ENCODE measurements at places on chromosomes 6 and 20. TPM values are rescaled to one million over a fixed set of nuclear protein-coding genes. Genes with fewer than 3 reads are reported as not detected.
A peak's percentile ranks its signal among the peaks of the same experiment; 100 is the strongest.

DNA sequence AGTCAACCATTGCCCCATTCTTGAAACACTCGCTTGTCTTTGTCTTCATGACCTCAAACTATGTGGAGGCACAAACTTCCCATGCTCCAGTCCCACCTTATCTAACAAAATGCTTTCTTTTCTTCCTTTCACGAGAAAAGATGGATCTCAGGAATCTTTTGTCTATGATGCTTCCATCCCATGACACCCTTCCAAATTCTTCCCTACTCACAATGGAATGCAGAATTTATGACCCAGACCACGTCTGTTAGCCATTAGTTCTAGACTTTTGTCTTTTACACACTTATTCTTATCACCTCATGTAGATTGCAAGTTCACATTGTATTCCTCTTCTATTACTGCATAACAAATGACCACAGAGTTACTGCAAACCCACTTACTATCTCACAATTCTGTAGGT, 24.2 kb upstream of the LAMP5 start:
- no peak for DNase-seq

DNA sequence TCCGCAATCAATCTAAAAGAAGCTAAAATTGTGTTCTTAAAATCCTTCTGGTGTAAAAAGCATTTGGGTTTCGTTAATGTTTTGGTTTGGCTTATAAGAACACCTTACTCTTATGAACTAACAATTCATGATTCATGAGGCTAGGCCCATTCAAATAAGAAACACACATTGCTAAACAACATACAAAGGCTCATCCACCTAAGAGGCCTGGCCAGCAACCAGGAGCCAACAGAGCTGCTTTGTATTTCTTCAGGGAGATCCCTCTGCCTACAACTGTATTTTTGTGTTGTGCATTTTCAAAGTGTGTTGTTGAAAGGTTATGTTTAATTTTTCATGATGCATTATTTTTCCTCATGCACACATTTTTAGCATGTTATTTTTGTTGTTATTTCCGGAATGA, 98.6 kb downstream of the PTPRK start:
- no peak for DNase-seq

DNA sequence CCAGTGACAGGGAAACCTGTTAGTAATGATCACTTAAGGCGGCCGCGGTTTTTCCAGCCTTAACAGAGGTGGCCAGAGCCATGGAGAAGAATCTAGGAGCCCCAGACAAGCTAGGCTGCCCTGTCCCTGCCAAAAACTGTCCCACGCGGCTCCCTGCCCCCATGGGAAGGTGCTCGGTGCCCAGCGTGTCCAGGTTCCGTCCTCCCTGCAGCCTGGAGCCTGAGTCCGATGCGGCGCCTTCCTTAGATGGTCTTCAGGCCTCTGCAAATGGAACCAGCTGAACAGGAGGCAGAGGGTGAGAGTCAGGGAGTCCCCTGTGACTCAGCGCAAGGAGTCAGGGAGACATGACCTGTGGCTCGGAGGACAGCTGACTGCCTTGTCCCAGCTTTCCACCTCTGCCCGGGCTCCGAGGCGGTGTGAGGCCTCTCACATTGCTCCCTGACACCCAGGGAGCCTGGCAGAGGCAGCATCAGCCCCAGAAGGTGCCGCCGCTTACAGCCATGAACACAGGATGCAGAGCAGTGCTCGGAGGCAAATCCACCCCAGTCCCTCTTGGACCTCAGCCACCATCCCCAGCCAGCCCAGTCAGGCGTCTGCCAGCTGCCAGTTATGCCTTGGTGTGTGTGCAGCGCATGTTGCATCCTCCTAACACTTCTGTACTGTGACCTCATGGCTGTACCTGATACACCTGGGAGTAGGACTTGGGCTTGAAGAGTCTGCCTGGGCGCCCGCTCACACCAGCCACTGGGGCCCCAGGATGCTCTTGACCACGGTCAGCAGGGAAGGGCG, 377.7 kb downstream of the CDH4 start:
- DNase-seq: no peak

DNA sequence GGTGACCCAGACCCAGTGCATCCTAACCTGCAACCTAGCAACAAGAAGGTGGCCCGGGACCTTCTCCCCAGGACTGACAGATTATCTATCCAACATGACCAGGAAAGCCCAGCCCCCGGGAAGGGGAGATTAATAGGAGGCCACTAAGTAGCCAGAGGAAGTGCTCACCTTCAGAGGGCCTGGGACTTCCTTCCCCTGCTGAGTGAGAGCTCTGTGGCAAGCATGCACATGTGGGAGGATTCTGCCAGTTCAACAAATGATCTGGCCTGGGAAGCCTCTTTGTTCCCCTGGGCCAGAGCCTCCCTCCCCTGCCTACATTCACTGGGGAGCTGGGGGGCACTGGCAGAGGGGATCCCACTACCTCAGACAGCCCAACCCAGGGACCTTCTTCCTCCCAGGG, 39.6 kb downstream of the SHLD1 start:
- DNase-seq: no peak

DNA sequence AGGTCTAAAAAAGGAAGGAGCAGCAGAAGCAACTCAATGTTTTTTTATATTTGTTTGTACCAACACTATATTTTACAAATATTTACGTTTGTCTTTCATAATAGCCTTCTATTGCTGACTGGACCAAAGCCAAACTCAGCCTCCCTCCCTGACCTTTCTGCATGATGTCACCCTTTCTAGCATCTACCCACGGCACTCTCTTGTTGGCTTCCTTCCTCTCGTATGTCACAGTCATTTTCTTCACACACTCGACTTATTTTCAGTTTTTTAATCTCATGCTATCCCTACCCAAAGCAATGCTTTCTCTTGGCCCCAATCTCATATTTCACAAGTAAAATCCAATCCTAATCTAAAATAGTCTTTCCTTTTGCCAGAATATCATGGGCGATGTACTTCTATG, 16.3 kb upstream of the FAM8A1 start:
- peak; percentile 36 for DNase-seq

GRCh38 chr20:54091120-54091480, 20.7 kb upstream of the BCAS1 start:
- DNase-seq: no peak

DNA sequence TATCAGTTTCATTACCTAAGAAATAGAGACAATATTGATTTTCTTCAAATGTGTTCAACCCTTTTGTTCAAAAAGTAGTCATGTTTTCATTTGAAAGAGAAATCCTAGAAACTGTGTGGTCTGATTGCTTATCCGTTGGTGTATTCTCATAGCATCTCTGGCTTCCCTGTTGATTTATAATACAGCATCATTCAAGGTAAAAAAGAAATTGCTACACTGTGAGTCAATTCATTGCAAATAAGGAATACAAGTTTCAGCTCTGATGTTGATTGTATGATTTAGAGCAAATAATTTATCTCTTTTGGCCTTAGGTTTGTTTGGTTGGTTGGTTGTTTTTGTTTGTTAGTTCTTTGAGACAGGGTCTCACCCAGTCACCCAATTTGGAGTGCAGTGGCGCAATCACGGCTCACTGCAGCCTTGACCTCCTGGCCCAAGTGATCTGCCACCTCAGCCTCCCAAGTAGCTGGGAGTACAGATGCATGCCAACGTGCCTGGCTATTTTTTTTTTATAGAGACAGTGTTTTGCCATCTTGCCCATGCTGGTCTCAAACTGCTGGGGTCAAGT, 185.5 kb upstream of the TNFAIP3 start:
- no peak for DNase-seq

DNA sequence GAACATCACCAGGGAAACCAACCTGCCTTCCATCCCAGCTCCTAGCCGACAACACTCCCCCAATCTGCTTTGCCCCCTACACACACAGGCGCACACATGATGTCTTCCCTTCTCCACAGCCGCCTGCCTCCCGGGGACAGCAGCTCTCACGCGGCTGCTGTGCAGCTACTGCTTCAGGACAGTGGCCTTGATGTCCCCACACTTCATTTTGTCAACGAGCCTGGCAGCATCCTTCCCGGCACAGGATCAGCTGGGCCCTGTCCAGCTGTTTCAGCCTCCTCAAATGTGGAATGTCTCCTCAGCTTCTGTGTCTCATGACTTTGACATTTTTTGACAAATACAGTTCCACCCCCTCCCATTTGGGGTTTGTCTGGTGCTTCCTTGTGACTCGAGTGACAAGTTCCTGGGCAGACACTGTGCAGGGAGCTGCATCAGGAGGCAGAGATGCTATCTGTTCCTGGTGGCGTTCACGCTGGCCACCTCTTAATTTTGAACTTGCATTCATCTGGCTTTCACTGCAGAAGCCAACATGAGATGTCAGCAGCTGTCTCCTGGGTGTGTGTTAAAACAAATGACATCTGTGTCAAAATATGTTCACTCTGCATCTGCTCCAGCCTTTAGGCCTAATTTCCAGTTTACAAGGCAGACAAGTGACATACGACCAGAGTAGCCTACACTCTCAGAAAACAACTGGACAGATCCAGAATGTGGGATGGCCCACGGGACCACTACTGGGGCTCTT, 57.2 kb downstream of the GINS1 start:
- DNase-seq: no peak

GRCh38 chr6:166604911-166605310, 18.4 kb upstream of the RAMACL start:
- DNase-seq: no peak

- DNase-seq: no peak
Observed at GRCh38 chr20:4366076-4366475, 350.7 kb upstream of the RNF24 start.

DNA sequence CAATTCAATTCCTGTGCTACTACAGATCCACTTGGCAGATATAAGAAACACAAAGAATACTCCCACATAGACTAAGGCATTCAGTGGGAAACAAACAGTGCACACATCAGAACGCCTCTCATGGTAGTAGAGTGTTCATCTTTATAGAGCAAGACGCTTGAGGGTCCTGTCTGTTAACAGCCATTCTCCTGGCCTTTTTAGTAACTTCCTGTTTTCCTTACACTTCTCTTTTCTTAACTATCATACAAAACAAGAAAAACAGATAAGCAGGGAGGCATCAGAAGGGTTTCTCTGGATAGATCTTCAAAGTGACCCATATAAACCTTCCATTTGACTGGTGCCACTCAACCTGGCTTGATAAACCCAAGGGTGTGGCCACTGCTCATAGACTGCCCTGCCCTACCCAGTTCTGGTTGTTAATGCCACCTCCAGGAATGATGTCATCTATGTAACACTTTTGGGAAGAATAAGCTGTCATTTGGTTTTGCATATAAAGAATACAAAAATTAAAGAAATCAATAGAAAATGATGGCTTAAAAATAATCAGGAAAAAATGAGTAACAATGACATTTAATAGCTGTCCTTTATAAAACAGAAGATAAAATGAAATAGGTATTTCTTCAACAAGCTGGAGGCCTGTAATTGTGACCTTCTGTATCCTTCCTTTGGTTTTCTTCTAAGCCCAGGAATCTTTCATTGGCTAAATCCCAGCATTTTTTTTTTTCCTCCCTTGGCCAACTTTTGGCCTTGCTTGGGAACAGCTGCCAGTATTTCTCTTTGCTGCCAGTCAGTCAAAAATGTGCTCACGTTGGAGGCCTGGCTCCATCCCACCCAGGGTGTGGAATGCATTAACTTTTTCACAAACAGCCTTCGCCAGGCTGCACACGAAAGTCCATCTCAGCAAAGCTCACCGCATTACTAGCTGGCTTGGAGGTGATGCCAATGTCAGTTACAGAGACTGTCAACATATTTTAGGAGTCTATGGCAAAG, 103.5 kb downstream of the GJA10 start:
- no peak for DNase-seq

GRCh38 chr6:25369433-25370177, 90.4 kb downstream of the CARMIL1 start:
- DNase-seq: peak; percentile 53

Gene F13A1
- polyA plus RNA-seq: 36.9 TPM

Gene CCM2L
- 14.2 TPM for polyA plus RNA-seq

Gene TRMT11
- 28.3 TPM for polyA plus RNA-seq

Gene SF3B5
- polyA plus RNA-seq: 159 TPM

Gene BPIFA1
- polyA plus RNA-seq: not detected

Gene CST9L
- polyA plus RNA-seq: not detected

Gene HIVEP1
- polyA plus RNA-seq: 21.5 TPM

Gene IL17A
- polyA plus RNA-seq: not detected

All from right lung (tissue), 10 donors.